Stimulated activated CD8-positive, alpha-beta memory T cell treated with anti-CD3 and anti-CD28 coated beads, Interleukin-7, amount 100 ng/mL, for 4 hours (primary cell): ENCODE measurements at places on chromosomes 1 and 21.

- DNase-seq = no peak
Measured at GRCh38 chr1:226277897-226278296, 31.1 kb downstream of the LIN9 start.

- no peak for DNase-seq
Measured at GRCh38 chr1:43796111-43796581, 88.8 kb downstream of the ST3GAL3 start.

DNA sequence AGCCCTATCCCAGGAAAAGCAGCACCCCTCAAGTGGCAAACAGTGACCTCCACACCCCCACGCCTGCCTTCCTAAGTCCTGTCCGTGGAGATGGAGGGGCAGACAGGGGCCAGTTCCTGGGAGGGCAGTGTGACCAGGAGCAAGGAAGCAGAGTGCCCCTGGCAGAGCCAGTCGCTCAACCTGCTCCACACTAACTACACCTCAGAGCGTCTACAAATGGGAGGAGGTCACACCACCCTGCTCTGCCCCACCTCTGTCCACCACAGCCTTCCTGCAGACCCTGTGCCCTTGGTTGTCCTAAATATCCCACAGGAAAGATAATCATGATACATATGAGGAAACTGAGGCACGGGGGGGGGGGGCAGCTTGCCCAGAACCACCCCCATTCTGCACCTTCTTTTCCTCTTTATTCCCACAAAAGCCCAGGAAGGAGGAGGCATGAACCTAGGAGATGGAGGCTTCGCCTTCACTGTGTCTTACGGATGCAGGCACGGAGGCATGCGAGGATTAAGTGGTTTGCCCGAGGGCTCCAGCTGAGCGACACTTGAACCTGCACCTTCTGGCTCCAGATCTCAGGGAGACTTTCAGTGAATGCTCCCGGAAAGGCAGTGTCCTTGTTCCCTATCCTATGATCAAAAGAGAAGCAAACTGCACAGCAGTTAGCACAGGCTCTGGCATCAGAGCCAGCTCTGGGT, 42.7 kb upstream of the SELENON start:
- DNase-seq = no peak

DNA sequence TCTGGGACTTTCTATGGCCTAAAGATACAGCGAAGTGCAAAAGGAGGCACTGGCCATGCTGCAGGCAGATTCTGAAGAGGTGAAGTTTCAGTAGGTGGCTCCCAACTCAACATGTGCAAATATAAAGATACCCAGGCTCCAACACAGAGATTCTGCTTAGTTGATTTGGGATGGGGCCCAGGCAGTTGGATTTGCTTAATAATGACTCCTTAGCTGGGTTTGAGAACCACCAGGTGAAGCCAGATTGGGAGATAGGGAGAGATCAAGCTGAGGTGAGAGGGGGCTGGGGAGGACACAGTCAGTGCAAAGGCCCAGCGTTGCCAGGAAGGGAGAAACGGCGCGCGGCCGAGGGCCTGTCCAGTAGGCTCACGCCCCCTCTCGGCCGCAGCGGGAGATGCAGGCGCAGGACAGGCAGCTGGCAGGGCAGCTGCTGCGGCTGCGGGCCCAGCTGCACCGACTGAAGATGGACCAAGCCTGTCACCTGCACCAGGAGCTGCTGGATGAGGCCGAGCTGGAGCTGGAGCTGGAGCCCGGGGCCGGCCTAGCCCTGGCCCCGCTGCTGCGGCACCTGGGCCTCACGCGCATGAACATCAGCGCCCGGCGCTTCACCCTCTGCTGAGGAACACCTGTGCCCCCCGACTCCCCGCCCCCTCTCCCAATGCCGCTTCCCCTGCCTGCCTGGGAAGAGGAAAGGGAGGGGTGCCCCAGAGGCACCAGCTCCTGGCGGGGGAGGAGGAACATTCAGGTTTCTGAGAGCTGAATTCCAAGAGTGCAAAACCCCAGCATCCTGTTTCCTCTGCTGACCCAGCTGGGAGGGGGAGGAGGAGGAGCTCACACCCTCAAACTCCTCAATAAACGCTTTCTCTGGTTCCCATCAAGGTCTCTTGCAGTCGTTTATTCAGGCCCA, 1.2 kb downstream of the FAM167B start:
- DNase-seq = peak; percentile 60

DNA sequence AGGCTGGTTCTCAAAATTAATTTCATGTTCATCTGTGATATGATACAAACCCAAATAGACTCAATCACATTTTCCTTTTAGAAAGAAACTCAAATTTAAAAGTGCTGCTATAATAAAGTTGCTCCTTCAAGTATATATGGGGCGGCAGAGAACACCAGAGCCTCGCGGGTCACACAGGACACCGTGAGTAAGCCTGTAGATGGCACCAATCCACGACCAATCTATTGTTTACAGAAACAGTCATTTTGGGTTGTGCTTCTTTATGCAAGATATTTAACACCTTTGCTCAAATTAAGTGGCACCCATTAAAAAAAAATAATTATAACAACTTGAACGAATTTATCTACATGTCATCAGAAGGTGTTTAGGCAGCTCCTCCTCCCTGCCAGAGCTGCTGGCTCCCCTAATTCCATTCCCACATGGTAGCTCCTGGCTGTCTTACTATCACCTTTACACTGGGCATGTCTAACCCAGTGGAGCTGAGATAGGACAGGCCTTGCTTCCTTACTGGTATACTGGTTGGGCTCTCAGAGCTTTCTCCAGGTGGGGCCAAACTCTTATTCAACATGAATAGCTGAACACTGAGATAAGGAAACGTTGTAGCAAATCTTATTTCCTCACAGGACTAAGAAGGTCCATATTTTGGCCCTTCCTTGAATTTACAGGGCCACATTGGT, 287.0 kb downstream of the SDCCAG8 start:
- no peak for DNase-seq
